ENCODE measurements at places on chromosomes 4 and X. TPM values are rescaled to one million over a fixed set of nuclear protein-coding genes. Genes with fewer than 3 reads are reported as not detected.

GRCh38 chr4:159159611-159160010, 56.7 kb downstream of the RAPGEF2 start:
- no peak for DNase-seq

MAGEC2 gene
- not detected for total RNA-seq

TBC1D8B gene
- 0.17 TPM for total RNA-seq

- DNase-seq: no peak
Measured at GRCh38 chr4:68718447-68719074, 48.1 kb upstream of the UGT2B15 start.

CLNK gene
- not detected for total RNA-seq

NAA11 gene
- total RNA-seq: not detected

GRCh38 chr4:36218121-36218520, 26.2 kb downstream of the ARAP2 start:
- no peak for DNase-seq

DNA sequence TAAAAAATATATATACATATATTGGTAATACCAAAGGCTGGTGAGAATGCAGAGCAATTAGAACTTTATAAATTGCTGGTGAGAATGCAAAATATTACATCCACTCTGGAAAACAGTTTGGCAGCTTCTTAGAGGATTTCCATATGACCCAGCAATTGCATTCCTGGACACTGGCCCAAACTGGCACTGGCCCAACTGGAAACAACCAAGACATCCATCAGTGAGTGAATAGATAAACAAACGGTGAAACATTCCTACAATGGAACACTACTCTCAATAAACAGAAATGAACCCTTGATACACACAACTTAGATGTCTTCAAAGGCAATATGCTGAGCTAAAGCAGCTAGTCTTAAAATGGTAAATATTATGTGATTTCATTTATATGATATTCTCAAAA, 524.2 kb downstream of the IQCM start:
- DNase-seq: no peak

TMEM47 gene
- not detected for total RNA-seq

GRCh38 chr4:86670756-86671155, 76.6 kb downstream of the PTPN13 start:
- no peak for DNase-seq

RHOXF1 gene
- total RNA-seq: not detected

DNA sequence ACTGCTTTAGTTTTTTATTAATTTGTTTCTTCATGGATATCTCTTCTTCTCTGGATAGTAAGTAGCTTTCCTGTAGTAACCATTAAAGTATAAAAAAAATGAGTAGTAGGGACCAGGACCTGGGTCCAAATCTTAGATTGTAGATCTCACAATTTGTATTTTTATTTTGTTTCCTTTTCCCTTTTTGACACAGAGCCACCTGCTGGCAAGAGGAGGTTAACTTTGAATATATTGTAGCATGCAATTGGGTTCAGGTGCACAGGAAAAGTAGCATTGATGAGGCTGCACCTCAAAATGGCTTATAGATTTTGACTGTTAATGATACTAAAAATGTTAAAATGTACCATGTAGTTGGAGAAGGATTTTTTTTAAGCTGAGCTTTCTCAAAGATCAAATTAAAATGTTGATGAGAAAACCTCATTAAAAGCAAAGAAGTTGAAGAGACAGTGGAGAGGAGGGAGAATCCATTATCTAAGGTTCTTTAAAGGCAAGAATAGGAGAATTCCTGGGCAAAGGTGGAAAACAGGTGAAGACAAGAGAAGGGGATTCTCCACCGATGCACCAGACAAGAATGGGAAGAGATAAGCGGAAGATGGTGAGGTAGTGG, 48.3 kb upstream of the HPGDS start:
- no peak for DNase-seq

SCML1 gene
- 50.6 TPM for total RNA-seq

DNA sequence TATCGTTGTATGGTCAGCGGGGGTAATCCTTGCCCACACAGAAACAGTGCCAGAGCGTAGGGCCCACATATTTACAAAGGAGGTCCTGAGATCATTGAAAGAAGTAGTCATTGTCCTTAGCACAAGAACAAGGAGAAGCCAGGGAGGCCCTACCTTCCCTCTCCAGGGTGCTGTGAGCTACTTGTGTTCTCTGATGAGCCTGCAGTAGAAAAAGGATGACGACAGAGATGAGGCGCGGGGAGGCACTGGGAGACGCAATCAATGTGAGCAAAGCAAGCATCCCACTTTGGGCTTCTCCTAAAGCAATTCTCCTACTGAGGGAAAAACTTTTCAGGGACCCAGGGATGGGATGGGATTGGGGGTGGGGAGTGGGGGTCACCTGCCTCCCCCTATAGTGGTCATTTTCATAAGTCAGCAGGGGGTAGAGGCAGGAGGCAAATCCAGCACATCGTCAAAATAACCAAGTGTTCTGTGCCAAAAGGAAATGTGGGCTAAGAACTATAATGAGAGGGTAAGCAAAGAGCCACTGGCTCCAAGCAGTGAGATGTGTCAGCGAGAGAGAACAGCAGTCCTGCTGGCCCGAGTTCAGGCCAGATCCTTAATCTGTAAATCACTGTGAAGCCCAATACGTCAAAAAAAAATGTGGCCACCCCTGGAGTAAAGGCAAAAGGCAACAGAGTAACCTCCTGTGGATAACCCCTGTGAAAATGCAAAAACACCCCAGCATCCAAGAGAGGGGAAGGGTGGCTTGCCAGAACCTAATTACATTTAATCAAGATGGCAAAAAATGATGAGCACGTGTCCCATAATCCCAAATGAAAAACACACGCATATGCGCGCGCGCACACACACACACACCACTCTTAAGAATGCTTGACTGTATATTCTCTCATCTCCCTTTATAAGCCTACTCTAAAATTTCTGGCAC, 136.6 kb upstream of the HHIP start:
- DNase-seq: no peak

GRCh38 chr4:156766846-156767245, 204.8 kb downstream of the PDGFC start:
- DNase-seq: no peak

FAM236D gene
- not detected for total RNA-seq

SSX4 gene
- not detected for total RNA-seq

DNA sequence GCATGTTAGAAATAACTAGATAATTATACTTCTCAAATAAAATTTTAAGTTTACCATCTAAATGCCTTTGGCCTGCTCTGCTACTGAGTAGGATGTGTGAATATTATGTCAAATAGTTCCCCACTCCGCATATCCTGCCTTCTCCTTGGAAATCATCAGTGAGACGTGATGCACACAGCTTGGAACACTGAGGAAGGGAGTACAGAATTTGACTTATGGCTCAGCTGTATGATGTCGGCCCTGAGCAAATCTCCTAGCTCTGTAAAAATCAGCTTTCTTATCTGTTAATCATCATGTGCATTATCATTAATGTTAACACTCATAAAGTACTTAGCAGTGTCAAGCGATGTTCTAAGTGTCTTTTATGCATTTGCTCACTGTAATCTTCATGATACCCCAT, 241.0 kb upstream of the ANKRD50 start:
- DNase-seq: no peak

ZNF827 gene
- 35.4 TPM for total RNA-seq

TKTL2 gene
- total RNA-seq: not detected

CHRDL1 gene
- not detected for total RNA-seq

MAGEA1 gene
- total RNA-seq: not detected

GRCh38 chr4:76301068-76301774, 5.3 kb upstream of the STBD1 start:
- no peak for DNase-seq

BTC gene
- not detected for total RNA-seq

DNA sequence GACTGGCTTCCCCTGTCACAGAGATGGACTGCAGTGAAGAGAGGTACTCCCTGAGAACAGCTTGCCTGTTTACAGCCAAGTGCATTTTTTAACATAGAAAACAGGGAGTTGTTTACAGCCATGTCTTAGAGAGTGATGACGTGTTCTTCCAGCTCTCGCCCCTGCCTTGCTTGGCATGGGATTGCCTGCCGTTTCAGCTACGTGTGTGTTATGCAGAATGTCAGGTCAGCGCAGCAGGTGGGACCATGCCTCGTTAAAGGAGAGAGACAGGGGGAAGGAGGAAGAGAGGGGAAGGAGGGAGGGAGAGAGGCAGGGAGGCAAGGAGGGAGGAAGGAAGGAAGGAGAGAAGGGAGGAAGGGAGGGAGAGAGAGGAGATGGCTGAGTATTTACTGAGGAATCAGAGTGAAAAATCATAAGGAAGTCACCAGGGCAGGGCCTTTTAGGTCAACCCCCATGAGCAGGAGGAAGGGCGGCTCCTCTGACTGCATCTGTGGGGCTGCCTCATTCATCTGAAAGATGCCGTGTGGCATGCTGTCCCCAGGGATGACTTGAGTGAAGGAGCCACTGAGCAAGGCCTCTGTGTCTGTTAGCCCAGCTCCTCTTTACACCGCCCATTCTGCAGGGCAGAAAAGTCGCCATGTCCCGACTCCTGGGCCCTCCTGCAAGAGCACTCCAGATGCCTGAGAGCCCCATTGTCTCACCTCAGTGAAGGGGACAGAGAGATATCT, 139.7 kb upstream of the PSAPL1 start:
- no peak for DNase-seq

DNA sequence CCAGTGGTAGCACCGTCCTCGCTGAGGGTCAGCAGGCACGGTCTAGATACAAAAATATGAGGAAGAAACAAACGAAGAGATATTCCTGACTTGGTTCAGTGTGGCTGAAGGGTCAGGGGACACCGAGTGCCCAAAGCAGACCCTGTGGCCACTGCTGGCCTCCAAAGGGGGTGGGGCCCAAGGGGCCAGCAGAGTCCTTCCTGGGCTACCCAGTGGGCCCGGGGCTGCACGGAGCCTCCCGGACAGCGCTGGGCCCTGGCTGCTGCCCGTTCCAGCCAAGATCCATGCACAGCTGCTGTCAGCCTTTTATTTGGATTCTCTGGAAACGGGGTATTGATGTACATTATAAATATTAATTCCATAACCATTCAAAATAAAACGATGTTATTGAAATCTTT, 20.4 kb downstream of the NELFA start:
- no peak for DNase-seq

DNA sequence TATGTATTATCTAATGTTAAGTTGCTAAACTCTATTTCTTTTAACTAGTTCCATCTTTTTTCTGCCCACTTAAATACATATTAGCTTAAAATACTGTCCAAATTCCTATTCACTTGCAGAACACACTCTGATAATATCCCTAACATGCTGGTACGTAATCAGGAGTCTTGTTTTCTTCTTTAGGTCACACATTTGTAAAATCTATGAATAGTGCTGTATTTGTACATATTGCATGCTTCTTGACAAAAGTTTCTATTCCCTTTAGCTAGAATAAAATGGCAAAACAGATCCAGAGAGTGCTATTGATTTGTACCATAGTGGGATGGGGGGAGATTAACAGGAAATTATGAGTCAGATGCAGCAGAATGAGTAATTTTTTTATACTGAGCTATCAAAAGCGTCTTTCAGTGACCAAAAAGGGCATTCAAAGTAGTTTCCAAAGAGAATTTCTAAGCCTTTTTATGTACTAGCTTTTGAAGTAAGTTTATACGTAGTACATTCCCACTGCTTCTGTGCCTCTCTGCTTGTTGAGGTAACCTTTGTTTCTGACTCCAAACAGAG, 126.5 kb downstream of the PTPN13 start:
- DNase-seq: no peak

DNA sequence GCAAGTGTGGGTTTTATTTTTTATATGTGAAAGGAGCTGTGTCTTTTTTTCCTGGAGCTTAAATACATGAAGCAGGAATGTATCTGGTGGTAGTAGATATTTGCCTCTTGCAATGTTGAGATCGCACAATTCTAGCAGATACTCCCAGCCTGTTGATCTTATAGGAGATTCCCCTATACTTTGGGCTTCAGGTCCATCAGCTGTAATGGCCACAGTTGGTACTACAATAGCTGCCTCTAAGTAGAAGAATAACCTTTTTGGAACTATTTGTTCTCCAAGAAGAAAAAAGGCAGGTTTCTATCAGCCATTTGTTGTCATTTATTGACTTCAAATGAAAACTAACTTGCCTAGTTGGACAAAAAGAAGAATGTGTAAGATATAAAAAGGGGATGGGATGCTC, 37.7 kb downstream of the LIMCH1 start:
- no peak for DNase-seq

TAF7L gene
- total RNA-seq: not detected

FGFBP1 gene
- total RNA-seq: not detected

DNA sequence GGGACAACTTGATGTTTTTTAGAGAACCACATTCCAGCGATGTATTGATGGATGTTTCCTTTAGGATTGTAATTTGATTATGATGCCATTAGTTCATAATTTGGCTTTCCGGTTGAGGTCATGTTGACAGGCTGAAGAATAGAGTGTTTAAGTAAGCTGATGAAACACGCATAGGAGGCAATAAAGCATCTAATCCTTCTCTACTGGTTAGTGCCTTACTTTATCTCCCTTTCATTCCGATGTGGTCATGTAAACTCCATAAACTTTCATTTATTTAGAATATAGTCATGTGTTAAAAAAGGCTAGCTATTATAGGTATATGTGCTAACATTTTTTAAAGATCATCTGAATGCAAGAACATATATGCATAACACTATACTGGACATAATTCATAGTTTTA, 15.0 kb downstream of the FRMPD4 start:
- DNase-seq: no peak

TCP11X1 gene
- total RNA-seq: not detected

DNA sequence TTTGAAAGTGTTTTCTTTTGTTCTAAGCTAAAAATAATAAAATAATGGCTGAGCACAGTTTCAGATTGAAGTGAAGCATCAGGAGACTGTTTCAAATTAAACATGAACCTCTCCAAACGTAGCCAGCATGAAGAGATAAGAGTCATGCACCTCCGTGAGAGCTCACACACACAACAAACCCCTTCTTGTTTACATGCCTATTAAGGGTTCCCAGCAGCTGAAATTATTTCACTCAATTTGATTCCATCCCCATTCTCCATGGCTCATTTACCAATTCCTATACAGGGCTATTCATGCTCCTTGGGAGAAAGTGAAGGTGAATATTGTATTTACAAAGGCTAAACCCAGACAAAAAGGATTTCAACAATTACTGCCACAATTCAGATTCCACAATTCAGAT, 954.1 kb upstream of the INTU start:
- no peak for DNase-seq

GRCh38 chr4:113851816-113852215, 90.3 kb upstream of the CAMK2D start:
- DNase-seq: no peak

GRCh38 chr4:55251342-55251741, 94.7 kb upstream of the SRD5A3 start:
- no peak for DNase-seq

DNA sequence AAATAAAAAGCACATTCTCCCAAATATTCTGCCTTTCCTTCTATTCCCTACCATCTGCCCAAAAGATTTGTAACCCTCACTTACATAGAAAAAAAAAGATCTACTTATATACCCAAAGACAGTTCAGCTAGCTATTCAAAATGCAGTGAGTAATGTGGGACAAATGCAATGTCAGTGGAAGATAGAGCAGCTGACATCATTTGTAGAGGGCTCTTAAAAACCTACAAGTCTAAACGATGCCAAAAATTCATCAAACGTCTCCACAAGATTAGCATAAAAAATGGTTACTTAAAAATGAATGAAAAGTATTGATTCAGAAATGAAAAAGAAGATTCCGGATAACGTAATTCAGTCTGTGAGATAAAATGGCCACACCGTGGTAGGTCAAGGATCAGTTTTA, 96.5 kb downstream of the ASB9 start:
- DNase-seq: no peak

KLF8 gene
- 0.67 TPM for total RNA-seq

Measured in CD8-positive, alpha-beta T cell (primary cell).